ENCODE measurements at places on chromosomes 11 and 22.

GRCh38 chr11:86889001-86889341 is 66.2 kb downstream of the FZD4 start:
- no peak for DNase-seq

DNA sequence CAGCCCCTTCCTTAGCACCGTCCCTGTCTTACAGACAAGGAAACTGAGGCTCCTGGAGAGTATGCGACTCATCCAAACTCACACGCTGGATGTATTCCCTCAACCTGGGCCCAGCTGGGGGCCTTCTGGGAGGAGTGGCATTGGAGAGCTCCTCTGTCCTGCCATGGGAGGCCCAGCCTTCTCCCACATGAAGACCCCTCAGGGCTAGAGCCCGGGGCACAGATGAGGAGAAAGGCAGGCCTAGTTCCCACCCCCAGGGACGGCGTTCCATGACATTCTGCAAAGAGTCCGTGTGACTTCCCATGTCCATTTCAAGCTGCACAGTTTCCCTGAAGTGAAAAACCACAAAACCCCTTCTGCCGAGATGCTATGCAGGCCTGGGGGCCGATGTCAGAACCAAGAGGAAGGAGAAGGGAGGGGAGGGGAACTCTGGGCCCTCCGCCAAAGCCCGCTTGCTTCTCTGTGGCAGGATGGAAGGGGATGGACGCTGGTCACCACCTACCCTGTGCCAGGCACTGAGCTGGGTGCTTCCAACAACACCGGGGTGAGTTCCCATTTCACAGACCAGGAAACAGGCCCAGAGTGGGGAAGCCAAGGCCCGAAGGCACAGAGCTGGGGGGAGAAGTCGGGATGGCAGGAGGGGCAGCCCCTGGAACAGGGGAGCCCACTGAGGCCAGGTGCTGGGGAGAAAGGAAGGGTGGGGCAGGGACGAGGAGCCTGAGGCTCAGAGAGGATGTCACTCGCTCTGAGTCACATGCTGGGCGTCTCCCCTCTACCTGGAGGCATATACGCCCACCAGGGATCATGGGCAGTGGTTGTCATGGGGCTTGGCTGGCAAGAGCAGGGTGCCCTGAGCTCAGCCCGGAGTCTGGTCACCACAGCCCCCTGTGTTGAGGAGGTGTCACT is 15.7 kb downstream of the RAC2 start:
- DNase-seq, result no peak

DNA sequence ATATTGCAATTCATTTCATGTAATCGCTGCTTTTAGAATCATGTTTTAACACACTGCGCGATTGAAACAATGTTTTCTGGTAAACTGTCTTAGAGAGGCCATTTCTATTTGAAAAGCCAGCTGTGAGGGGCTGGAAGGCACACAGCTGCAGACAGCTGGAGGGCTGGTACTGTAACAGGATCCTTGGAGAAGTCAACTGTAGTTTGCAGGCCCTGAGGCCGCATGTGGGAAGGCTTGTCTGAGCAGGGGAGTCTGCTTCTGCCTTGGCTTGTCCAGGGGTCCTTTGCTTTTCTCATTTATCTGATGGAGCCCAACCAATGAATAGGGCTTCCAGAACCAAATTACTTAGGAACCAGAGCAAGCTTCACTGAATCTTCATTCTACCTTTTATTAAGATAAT is 313.5 kb downstream of the BLID start:
- no peak for DNase-seq

- no peak for DNase-seq
These were observed 137.7 kb upstream of the BLID start for GRCh38 chr11:122253589-122254231.

DNA sequence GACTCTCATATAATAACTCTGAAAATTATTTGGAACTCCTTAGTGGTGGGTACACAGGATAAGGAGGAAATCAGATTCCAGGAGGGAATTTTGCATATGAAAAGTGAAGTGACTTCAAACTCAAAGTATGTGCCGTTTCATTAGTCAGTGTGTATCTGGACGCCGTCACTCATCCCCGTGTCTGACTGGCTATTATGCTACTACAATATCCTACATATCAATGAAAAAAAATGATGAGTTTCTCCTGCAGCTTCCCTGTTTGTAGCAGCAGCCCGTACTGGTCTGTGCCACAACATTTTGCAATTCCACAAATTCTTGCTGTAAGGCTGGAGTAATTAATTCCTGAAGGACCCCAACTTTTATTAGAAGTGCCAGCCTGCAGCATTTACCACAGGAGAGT is 16.5 kb downstream of the WT1 start:
- no peak for DNase-seq

DNA sequence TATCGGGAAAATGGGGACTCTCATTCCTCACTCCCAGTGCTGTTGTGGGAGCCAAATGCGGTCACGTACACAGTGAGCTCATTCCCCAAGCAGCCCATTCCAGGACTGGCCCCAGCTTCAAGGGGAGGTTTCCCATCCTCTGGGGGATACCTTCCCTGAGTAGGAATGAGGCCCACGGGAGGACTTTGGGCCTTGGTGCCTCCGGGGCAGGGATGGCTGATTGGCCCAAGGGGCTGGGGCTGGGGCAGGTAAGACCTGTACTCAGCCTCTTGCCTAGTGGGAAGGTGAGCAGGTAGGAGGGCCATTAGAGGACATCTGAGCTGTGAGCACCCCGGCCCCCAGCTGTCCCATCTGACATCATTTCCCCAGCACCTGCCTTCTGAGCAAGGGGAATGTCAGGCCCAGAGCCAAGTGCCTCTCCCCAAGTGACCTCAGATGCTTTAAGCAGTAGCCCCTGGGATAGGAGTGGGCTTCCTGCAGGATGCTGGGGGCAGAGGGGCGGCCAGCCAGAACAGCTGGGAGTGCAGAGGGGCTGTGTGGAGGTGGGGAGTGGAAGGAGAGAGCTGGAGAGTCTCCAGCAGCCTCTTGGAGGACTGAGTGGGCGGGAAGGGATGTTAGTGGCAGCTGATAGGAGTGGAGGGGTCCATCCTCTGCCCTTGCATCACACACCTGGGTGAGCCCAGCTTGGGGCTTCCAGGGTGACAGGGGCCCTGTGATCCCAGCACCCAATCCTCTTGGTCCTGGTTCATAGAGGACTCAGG is 58.4 kb downstream of the CD82 start:
- no peak for DNase-seq

DNA sequence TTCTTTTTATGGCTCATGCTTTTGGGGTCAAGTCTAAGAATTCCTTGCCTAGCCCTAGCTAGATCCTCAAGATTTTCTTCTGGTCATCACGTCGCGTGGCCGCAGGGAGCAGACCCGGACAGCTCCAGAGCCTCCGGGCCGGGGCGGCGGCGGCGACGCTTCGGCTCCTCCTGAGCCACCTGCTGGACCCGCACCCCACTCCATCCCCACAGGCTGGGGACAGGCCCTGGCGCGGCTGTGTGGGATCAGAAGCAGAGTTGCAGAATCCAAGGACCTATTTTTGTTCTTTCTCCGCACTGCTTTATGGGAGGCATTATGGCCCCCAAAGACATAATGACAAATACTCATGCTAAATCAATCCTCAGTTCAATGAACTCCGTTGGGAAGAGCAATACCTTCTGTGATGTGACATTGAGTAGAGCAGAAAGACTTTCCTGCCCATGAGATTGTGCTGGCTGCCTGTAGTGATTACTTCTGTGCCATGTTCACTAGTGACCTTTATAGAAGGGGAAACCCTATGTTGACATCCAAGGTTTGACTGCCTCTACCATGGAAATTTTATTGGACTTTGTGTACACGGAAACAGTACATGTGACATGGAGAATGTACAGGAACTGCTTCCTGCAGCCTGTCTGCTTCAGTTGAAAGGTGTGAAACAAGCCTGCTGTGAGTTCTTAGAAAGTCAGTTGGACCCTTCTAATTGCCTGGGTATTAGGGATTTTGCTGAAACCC is 12.4 kb upstream of the SCARF2 start:
- DNase-seq, result no peak

- DNase-seq, result no peak
These were observed 326.6 kb downstream of the MN1 start for GRCh38 chr22:27474711-27475547.

GRCh38 chr11:44018829-44019228 is 29.0 kb upstream of the ACCSL start:
- no peak for DNase-seq

DNA sequence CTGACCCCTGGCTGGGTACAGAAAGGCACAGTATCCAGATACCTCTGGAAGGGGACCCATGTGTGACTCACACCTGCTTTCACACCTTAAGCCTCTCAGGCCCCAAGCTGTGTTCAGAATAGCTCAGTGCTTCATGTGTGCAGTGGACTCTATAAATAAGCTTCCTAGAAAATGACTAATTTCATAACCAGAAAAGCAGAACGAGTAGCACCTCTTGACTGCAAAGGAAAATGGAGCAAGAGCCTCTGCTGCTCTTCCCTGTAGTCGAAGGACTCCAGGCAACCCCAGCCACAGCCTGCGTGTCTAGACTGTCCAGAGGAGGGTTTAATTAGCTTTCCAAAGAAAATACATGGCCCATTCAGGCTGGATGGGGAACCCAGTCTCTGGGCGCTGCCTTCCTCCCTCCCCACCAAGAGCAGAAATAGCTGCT is 23.1 kb downstream of the PTPN5 start:
- no peak for DNase-seq

DNA sequence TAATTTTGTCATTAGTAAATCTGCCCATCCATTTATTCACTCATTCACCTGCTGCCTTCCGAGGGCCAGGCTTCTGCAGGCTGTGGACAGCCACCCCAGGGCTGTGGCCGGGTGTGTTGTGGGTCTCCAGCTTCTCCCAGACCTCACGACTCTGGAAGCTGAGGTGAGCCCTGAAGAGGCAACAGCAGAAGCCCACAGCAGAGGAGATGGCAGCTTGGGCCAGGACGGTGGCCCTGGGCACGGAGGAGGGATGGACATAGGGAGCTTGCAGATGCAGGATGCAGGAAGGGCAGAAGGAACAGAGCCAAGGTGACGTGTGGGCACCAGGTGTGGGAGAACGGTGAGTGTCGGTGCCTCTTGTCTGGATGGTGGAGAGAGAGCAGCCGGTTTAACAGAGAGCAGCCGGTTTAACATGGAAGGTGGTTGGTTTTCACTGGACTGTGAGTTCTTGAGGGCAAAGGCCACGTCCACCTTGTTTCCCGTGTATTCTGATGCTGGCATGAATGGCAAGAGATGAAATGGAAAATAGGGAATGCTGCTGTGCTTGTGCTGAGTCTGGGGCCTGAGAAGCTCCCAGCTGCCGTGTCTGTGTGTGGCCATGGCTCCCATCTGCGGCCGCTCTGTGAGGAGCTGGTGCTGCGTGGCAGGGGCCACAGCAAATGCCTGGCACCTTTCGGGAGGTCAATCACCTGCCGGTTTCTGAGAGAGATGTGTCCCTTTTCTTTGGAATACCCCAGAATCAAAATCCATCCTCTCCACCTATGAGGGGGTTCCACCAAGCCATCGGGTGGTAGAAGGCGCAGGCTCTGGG is 669.9 kb downstream of the BRD1 start:
- no peak for DNase-seq

DNA sequence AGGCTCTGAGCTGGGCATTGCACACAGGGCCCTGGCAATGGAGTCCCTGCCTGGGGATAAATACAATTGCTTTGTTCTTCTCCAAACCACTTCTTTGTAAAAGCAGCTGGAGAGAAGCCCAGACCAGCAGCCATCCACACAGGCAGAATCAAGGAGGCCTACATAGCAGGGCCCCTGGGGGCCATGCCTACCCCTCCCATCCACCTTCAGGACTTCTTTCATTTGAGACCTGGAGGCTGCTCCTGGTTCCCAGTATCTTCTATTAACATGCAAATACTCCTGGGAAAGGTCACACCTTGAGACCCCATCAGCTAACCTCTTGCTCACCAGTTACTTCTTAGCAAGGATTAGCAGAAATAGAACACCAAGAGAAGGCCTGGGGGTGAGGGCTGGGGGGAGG is 511.1 kb downstream of the SOX6 start:
- no peak for DNase-seq

DNA sequence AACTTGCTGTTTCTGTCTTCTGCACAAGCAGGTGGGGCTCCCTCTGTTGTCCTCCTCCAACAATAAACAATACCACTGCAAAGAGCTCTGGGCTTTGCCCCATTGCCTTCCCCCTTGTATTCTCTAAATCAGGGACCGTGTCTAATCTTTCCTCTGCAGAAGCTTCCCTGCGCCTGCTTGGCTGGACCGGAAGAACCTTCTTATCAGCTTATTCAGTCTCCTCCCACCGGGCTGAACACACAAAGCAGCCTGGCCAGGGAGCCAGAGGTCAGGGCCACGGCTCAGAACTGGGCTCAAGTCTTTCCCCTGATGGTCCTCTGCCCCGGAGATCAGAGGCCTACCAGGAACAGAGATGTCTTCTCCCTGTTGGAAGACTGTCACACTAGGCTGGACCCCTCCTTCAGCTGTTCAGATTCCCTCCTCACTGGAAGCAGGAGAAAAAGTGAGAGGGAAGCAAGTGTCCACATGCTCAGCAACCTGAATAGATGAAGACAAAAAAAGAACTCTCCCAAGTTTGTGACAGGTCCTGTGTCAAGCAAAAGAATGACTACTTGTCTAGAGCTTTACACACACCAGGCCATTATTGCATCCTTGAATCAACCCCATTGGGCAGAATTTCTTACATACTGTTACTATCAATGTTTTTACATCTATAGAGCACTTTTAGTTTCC is 63.7 kb downstream of the RAB30 start:
- DNase-seq, result no peak

DNA sequence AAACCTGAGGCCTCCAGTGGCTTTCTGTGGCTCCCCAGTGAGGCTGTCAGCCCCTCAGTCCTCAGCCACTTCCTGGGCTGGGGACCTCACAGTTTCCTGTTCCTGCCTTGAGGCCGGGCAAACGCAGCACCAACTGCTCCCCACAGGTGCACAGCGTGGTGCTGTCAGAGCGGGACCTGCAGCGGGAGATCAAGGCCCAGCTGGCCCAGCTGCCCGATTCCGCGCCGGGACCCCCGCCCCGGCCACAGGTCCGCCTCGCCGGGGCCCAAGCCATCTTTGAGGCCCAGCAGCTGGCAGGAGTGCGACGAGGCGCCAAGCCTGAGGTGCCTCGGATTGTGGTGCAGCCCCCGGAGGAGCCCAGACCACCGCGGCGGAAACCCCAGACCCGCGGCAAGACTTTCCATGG is 5.4 kb downstream of the TBC1D10C start:
- no peak for DNase-seq

DNA sequence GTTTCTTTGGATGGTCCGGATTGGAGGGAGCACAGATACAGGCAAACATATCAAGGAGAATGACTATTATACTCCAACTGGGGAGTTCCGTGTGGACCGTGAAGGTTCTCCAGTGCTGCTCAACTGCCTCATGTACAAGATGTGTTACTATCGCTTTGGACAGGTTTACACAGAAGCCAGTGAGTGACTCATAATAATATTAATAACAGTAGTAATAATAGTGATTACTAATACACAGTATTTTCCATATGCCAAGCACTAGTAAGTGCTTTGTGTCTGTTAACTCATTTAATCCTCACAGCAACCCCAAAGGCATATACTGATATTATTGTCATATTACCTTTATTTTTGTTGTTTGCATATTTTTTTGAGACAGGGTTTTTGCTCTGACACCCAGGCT is 6.6 kb upstream of the CHEK1 start:
- no peak for DNase-seq

- no peak for DNase-seq
These were observed 132.1 kb upstream of the DDI1 start for GRCh38 chr11:103904324-103904667.
